SJSA1 (cell line): ENCODE measurements at places on chromosomes 6 and 20. TPM values are rescaled to one million over a fixed set of nuclear protein-coding genes. Genes with fewer than 3 reads are reported as not detected.

- H3K36me3 ChIP-seq, result no peaks in the 10 kb centered on the region
- H3K4me1 ChIP-seq, result no peaks in the 10 kb centered on the region
- no peak overlapping the region for H3K27ac ChIP-seq
- no peak for DNase-seq
- no peak overlapping the region for H3K4me3 ChIP-seq
- H3K27me3 ChIP-seq, result no peaks in the 10 kb centered on the region
These were observed 117.5 kb downstream of the DLL1 start for GRCh38 chr6:170173335-170173881.

- H3K27me3 ChIP-seq, result no peaks in the 10 kb centered on the region
- DNase-seq, result no peak
- H3K4me3 ChIP-seq, result no peak overlapping the region
- H3K4me1 ChIP-seq, result peaks cover 46% of the 10 kb centered on the region
- peak overlapping the region; percentile 91 for H3K27ac ChIP-seq
These were observed 61.2 kb downstream of the TNFAIP3 start for GRCh38 chr6:137928286-137928685.

DNA sequence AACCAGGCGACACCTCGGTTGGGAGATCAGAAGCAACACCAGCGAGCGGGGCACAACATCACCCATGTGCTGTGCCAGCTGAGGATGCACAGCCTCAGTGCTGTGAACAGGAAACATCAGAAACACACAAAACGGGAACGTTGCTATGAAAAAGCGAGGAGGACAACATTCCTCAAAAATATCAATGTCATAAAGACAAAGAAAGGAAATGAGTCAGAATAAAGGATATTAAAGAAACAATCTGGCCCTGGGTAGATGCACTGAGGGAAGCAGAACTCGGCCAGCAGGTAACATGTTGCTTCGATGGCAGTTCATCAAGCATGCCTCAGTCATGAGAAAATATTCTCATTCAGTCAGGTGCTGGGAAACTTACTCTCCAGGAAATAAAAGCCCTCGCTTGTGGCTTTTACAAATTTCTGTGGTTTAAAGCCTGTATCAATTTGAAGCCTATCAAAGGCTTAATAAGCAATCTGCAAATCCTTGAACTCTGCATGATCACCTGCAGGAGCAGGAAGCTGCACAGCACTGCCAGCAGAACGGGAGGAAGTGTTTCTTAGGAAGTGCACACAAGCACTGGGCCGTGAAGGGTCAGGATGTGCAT is 77.5 kb downstream of the GINS1 start:
- H3K4me1 ChIP-seq, result peaks cover 6% of the 10 kb centered on the region
- H3K36me3 ChIP-seq, result peaks cover 33% of the 10 kb centered on the region
- H3K27me3 ChIP-seq, result no peaks in the 10 kb centered on the region
- no peak for DNase-seq
- no peak overlapping the region for H3K4me3 ChIP-seq

- 0 out of 2 replicates have a peak, but pooled peaks cover 3% of the 10 kb centered on the region for H3K27me3 ChIP-seq
- no peak for DNase-seq
- no peaks in the 10 kb centered on the region for H3K36me3 ChIP-seq
These were observed 112.1 kb upstream of the GPR6 start for GRCh38 chr6:109865968-109866367.

GRCh38 chr20:9493803-9494202 is 20.6 kb upstream of the LAMP5 start:
- H3K27ac ChIP-seq, result no peak overlapping the region
- no peaks in the 10 kb centered on the region for H3K36me3 ChIP-seq
- H3K4me3 ChIP-seq, result no peak overlapping the region
- no peaks in the 10 kb centered on the region for H3K4me1 ChIP-seq

The IP6K3 gene
- total RNA-seq, result 5.2 and 5.3 TPM in 2 replicates

The FRK gene
- 0.66 and 0.91 TPM in 2 replicates for total RNA-seq
